Hematopoietic multipotent progenitor cell treated with erythropoietin and hydrocortisone succinate and interleukin-3 and kit ligand, for 8 days (in vitro differentiated cells): ENCODE measurements at places on chromosomes 13 and 19.
A peak's percentile ranks its signal among the peaks of the same experiment; 100 is the strongest.

DNA sequence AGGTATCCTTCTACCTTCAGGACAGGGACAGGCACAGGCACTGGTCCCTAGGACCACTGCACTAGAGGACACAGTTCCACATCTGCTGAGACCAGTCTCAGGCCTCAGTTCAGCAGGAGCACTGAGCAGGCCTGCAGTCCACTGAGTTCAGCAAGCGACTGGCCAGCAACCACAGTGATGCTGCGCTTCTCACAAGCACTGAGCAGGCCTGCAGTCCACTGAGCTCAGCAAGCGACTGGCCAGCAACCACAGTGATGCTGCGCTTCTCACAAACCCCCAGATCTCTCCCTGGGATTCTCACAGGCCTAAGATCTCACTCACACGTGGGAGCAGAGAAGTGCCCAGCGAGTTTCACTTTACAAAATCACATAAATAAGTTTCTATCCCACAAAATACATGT is 140.6 kb downstream of the IRS2 start:
- no peak for DNase-seq

DNA sequence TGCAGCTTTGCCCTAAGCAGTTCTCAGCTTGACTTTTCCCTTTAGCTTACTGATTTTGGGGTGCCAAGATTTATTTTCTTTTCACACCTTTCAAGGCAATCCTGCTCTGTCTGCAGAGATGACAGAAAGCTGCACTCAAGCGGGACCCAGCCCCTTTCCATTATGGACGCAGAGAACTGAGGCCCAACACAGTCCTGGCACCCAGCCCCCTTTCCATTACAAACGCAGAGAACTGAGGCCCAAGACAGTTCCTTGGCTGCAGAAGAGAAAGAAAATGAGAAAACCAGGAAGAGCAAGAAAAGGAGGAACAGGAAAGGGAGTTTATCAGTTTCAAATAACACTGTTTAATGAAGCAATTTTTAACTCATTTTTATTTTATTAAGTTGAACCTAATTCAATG is 36.8 kb upstream of the ATP11A start:
- no peak for DNase-seq

- DNase-seq: peak; percentile 27
Measured at GRCh38 chr13:30744056-30744680, 8.8 kb downstream of the ALOX5AP start.

DNA sequence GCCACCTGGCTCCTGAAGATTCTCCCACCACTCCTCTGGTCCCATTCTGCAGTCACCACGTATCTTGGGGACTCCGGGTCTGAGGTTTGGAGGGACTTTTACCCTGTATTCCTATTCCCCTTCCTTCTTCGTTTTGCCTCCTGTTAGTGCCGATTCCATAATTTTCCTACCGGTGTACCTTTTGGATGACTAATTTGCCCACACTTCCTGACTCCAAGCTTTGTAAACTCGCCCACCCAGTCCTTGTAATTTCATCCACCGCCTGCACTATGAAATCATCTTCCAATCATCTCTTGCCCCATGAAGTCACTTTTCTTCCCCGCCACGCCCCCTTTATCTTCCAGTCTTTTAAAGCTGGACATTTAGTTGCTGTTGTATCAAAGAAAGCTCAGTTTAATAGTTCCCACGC is 572 bp downstream of the UCHL3 start:
- peak; percentile 76 for DNase-seq

GRCh38 chr19:16470541-16470910 is 1.2 kb downstream of the EPS15L1 start:
- no peak for DNase-seq

GRCh38 chr13:35720290-35720689 is 243.8 kb upstream of the MAB21L1 start:
- no peak for DNase-seq

- no peak for DNase-seq
Measured at GRCh38 chr13:95643571-95643935, 953 bp downstream of the DZIP1 start.

DNA sequence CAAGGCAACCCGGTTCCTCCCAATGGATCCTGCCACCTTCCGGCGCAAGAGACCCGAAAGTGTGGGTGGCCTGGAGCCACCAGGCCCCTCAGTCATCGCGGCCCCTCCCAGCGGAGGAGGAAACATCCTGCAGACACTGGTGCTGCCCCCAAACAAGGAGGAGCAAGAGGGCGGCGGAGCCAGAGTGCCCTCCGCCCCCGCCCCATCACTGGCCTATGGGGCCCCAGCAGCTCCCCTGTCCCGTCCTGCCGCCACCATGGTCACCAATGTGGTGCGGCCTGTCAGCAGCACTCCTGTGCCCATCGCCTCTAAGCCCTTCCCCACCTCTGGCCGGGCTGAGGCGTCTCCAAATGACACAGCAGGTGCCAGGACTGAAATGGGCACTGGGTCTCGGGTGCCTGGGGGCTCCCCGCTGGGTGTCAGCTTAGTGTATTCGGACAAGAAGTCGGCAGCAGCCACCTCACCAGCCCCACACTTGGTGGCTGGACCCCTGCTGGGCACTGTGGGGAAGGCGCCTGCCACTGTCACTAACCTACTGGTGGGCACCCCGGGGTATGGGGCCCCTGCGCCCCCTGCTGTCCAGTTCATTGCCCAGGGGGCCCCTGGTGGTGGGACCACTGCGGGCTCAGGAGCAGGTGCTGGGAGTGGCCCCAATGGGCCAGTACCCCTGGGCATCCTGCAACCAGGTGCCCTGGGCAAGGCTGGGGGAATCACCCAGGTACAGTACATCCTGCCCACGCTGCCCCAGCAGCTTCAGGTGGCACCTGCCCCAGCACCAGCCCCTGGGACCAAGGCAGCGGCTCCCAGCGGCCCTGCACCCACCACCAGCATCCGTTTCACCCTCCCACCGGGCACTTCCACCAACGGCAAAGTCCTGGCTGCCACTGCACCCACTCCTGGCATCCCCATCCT is 11.2 kb upstream of the PRR19 start:
- peak; percentile 72 for DNase-seq

- DNase-seq: no peak
Measured at GRCh38 chr13:50268500-50268899, 253.3 kb downstream of the KCNRG start.

DNA sequence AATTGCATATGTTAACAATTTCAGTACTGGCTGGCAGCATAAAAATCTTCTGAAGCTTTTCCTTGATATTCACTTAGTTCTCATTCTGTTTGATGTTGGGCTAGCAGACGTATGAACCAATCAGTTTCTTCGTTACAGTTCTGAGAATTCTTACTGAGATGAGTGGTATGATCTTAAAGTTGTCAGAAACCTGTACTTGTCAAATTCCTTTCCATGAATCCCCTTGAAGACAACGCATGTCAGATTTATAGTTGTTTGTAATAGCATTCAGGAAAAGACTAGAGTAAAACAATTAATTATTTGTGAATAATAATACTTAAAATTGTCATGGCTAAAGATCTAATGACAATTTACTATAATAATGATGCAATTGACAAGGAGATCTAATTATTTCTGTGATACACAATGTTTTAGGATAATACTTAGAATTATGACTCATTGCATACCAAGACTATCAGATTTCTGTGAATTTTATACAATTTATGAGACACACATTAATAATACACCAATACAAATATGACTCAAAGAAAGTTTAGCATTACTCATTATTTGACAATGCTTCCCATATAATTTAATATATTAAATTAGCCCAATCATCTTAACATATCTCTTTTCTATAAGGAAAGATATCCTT is 447.2 kb downstream of the RFC3 start:
- DNase-seq: no peak

GRCh38 chr19:13997631-13997962 is 8.5 kb downstream of the RFX1 start:
- no peak for DNase-seq

GRCh38 chr19:48742096-48742495 is 1.7 kb upstream of the RASIP1 start:
- no peak for DNase-seq

- peak; percentile 94 for DNase-seq
Measured at GRCh38 chr19:58559275-58560006, 1.0 kb upstream of the UBE2M start.

- DNase-seq: no peak
Measured at GRCh38 chr13:24654741-24655140, 25.5 kb upstream of the ATP12A start.

GRCh38 chr13:112182251-112182650 is 115.3 kb downstream of the SOX1 start:
- no peak for DNase-seq

DNA sequence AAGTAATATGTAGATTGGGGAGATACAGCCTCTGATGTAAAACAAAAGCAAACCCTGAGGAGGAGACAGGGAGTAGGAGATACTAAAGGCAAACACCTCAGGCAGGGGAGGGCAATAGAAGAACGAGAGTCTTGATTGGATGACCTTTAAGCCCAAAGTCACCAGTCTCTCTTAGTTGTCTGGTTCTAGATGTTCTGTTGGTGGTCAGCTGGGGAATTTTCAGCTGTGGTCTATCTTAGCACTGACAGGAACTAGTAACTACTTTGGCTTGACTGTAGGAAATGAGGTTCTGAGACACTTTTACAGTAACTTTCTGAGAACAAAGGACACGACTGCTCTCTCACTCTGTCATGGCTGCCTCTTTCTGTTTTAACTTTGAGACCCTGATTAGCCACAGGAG is 290.7 kb upstream of the MIR17HG start:
- DNase-seq: no peak

DNA sequence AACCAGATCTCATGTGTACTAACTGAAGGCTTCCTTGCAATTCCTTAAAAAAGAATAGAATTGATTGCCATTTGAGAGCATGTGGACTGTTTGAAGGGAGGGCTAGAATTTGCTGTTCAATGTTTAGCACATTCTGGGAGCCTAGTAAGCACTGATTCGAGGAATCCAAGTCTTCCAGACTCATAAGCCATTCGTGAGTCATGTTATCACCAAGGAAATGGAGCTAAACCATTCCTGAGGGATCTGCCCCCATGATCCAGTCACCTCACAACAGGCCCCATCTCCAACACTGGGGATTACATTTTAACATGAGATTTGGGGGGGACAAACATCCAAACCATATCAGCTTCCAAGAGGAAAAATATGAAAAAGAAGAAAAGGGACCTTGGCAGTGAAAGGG is 276.4 kb downstream of the KCNRG start:
- no peak for DNase-seq

GRCh38 chr19:39384839-39385568 is 5.9 kb downstream of the PAF1 start:
- DNase-seq: no peak

DNA sequence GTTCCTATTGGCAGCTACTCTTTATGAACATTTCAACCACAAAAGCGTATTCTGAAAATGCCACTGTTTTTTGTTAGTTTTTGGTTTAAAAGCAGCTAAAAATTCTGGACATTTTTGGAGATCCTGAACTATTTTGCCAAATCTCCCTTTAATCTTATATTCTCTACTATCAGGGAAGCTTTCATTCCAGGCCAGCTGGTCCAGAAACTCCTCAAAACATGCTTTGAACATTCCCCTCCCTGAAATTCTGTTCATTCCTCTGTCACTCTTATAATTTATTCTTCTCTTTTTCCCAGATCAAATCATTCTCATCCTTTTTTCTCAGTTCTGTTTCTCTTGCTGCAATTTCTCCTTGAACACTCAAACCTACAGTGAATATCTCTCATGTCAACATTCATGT is 790.9 kb upstream of the ARGLU1 start:
- DNase-seq: no peak

DNA sequence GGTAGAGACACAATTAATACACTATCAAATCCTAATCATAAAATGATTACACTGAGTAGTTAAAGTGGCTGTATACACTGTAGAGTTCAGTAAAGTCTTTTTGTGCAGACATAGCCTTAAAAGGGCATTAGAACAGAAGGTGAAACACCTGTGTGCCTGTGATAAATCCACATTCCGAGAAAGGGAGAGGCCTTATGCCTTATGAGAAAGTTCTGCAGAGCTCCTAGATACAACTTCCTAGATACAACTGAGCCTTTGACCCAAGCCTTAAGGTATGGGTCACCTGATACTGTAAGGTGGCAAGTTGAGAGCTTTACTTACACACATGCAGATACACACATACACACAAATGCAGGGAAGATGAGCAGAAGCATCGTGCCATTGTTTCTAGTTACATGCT is 6.3 kb downstream of the SERP2 start:
- no peak for DNase-seq
